ENCODE measurements at places on chromosomes 2 and 18.
A peak's percentile ranks its signal among the peaks of the same experiment; 100 is the strongest.

DNA sequence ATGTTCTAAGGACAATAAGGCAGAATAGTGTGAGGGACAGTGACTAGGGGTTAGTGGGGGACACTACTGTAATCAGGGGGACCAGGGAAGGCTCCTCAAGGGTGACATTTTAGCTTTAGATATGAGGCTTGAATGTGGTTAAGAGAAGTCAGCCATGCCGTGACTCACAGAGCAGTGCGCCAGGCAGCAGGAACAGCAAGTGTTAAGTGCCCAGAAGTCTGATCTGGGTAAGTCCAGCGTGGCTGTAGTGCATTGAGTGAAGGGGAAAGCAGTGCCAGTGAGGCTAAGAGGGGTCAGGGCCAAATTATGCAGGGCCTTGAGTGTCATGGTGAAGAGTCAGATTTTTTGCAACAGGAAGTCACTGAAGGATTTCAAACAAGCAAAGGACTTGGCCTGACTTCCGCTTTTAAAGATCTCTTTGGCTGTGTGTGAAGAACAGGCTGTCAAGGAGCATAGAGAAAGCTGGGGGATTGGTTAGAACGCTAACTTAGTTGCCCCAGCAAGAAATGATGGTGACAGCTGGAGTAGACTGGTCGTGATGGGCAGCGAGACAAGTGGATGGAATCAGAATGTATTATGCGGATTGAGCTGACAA lies 151.5 kb downstream of the MSH2 start:
- no peak for DNase-seq

DNA sequence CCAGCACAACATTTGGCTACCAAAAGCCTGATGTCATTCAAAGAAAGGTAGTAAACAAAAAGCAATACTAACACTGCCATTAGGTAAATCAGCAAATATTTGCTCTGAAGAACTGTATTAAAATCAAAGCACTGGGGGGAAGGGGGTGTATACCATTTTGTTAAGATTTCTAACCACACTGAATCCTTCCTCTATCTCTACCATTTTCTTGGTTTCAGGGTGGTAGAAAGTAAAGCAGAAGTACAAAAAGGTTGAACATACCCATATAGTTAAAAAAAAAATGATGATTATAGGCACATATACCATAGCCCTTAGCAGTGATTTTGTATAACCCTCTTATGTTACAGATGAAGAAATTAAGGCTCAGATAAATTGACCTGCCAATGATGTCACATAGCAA lies 437.6 kb downstream of the ZEB2 start:
- DNase-seq: no peak

DNA sequence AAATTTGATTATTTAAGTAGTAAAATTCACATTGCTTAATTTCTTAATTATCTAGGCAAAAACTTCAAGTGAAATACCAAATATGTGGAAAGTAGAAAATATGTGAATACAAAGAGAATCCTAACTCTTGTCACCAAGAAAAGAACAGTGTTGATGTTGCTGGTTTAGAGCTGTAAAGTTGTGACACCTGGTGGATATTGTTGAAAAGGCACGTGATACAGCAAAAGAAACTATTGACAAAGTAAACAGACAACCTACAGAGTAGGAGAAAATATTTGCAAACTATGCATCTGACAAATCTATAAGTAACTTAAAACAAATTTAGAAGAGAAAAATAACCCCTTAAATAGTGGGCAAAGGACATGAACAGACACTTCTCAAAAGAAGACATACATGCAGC lies 25.6 kb upstream of the ZC3H15 start:
- DNase-seq: peak; percentile 18

DNA sequence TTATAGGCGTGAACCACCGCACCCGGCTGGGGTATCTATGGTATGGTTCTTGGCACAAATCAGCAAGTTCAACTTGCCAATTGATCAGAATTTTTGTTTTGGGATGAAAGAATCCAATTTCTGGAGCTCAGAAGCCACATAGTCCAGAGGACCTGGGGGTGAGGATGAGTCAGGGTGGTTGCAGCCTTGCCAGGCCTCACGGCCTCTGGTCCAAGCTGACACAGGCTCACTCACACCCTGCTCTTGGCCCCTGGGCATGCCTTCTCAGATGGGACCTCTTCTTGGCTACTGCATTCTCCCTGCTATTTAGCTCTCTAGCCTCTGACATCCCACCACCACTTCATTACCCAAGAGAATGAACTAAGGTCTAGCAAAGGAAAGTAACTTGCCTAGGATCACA lies 16.3 kb downstream of the CAPG start:
- no peak for DNase-seq

DNA sequence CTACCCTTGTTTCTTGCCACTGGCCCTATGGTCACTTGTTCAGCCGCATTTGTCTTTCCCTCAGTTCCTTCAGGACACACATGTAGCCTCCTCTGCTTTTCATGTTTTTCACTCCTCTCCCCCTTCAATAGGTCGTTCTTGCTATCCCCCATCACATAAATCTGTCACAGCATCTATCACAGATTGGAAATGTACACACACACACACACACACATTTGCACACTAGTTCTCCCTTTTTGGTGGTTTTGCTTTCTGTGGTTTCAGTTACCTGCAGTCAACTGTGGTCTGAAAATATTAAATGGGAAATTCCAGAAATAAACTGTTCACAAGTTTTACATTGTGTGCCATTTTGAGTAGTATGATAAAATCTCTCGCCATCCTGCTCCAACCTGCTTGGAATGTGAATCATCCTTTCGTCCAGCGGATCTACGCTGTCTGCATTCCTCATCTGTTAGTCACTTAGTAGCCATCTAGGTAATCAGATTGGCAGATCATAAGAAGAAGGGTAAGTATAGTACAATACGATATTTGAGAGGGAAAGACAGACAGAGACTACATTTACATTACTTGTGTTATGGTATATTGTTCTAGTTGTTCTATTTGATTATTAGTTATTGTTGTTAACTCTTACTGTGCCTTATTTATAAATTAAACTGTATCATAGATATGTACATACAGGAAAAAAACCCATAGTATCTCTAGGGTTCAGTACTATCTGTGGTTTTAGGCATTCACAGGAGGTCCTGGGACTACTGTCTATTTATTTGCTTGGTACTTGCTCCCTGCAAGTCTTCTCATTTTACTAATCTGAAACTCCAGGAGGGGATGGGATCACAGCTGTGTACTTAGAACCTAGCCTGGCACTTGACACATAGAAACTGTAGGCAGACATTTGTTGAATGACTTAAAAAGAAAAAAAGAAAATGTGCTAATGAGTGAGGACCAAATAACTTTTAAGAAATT lies 86.1 kb upstream of the PNPT1 start:
- DNase-seq: peak; percentile 84

- DNase-seq: no peak
Measured at GRCh38 chr2:71947809-71948208, 199.9 kb downstream of the CYP26B1 start.

DNA sequence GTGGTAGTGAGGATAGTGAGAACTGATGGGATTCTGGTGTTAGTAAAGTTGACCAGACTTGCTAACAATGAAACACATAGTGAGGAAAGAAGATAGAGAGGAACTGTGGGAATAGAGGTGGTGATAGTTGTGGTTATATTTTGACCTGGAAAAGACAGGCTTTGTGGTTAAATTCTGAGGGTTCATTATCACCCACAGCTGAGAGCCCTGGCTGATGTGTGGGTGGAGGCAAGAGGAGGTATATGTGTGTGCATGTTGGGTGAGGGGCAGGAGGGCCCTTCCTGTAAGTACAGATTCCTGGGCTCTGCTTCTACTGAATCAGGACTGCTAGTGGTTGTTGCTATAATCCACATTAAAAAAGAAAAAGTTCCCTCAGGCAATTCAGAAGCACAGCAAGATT lies 26.2 kb upstream of the TMEM163 start:
- DNase-seq: no peak

GRCh38 chr18:33817096-33817495 lies 239.1 kb downstream of the ASXL3 start:
- no peak for DNase-seq

GRCh38 chr18:13107074-13107473 lies 111.5 kb upstream of the LDLRAD4 start:
- DNase-seq: no peak

- no peak for DNase-seq
Measured at GRCh38 chr2:67456428-67456827, 59.3 kb downstream of the ETAA1 start.

GRCh38 chr2:202009581-202009980 lies 24.1 kb upstream of the FZD7 start:
- no peak for DNase-seq

- no peak for DNase-seq
Measured at GRCh38 chr2:236102971-236103370, 65.2 kb downstream of the GBX2 start.

- DNase-seq: no peak
Measured at GRCh38 chr2:155815851-155816250, 516.7 kb downstream of the NR4A2 start.

DNA sequence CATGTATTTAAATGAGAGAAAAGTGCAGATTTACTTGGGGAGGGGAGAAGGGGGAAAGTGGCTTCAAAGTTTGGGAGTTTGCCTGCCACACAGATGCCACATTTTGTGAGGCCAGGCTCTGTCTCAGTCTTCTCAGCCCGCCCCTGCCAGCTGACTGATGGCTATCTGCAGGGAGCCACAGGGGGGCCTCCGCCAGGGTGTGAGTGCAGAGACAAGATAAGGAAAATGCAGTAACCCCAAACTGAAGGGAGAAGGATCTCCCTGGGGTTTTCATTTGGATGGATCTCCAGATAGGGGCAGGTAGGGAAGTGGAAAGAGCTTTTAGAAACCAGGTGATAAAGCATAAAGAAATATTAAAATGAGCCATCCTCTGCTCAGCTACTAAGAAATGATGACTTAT lies 128.8 kb downstream of the ZNF521 start:
- no peak for DNase-seq

DNA sequence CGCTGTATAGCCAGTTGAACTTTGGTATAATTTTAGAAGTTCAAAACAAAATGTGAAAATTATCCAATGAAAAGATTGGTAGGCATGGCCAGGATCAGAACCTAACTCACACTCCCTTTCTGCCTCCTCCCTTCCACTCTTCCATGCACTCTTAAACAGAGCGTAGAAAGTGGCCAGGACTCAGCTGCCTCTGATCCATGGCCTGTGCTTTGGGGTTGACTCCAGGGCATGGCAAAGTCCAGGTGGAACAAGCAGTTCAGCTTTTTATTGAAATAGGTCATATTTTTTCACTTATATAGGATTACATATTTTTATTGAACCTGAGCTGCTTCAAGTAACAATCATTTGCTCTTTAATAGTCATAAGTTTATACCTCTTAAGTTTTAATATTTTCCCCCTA lies 26.2 kb downstream of the INPP1 start:
- no peak for DNase-seq

DNA sequence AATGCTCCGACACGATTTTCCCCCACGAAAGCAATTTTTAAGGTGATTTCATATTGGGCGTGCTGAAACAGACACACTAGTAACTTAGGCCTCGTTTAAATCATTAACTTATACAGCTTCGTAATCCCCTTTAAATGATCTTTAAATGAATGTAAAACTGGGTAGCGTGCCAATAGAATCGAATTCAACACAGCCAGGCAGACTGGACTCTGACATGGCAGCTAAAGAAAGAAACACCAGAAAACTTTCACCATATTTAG lies 2.4 kb upstream of the ID2 start:
- no peak for DNase-seq

- no peak for DNase-seq
Measured at GRCh38 chr2:31511376-31511775, 69.4 kb downstream of the SRD5A2 start.

GRCh38 chr2:98909317-98910211 lies 26.5 kb downstream of the CRACDL start:
- peak; percentile 75 for DNase-seq

GRCh38 chr2:23563151-23563550 lies 178.2 kb downstream of the KLHL29 start:
- no peak for DNase-seq

- DNase-seq: no peak
Measured at GRCh38 chr2:130825966-130826253, 10.8 kb upstream of the ARHGEF4 start.

GRCh38 chr2:233363744-233364235 lies 9.5 kb downstream of the DGKD start:
- no peak for DNase-seq

DNA sequence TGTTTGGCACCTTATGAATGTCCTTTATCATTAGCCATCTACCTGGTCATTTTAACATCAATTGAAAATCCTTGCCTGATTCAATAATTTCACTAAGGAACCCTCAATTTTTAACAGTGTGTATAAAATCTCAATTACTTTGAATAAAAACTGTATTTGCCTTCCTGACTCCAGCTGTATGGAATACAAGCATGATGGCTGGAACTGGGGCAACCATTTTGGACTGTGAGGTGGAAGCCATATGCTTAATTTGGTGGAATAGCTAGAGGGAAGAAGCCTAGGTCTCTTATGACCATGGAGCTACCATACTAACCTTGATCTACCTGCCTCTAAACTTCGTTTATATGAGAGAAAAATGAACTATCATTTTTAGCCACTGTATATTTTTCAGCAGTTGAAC lies 12.5 kb upstream of the RTN4 start:
- no peak for DNase-seq

GRCh38 chr2:43349904-43350303 lies 123.5 kb upstream of the ZFP36L2 start:
- no peak for DNase-seq

DNA sequence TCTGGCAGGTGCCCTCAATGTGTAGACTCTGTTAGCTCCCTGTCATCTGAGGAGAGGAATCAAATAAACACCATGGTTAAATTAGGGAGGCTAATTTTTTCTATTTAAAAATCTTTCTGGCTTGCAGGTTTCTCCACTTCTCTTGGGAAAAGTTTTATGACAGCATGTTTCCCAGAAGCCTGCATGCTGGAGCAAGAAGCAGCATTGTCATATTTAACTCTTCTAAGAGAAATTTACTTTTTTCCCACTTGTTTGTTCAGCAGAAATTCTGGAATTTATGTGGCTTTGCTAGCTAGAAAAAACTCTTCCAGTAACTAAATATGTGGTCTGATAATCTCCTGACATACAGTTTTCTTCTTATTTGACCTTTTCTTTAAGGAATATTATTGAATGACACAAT lies 230.5 kb downstream of the PARD3B start:
- no peak for DNase-seq

- DNase-seq: peak; percentile 35
Measured at GRCh38 chr2:42001711-42002201, 46.1 kb upstream of the PKDCC start.

DNA sequence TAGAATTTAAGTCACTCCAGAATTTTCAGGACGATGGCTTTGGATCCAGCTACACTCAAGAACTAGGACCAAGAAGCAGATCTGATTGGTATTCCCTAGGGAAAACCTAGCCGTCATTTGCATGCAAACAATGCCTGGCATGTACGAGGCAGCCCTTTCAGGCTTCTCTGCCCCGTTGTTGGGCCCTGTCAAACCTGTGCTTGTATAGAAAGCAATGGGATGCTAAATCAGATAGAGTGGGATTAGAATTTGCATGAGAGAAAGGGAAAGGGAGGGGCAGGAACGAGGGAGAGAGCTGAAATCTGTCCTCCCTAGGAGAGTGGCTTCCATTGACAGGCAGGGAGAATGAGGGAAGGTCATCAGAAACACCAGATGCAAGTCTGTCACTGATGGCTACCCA lies 28.6 kb downstream of the ARID5A start:
- DNase-seq: no peak

- DNase-seq: no peak
Measured at GRCh38 chr2:126930970-126931590, 32.4 kb downstream of the TEX51 start.

GRCh38 chr2:143146815-143147530 lies 17.8 kb downstream of the ARHGAP15 start:
- no peak for DNase-seq
